RCC 7860 (cell line): ENCODE measurements at places on chromosomes 4 and X.

- no peak for DNase-seq
These were observed 66.8 kb upstream of the ANK2 start for GRCh38 chr4:112982680-112983079.

GRCh38 chr4:176422511-176422910 lies 102.7 kb downstream of the SPCS3 start:
- no peak for DNase-seq

- no peak for DNase-seq
These were observed 28.1 kb downstream of the KLHL8 start for GRCh38 chr4:87192145-87192919.

GRCh38 chr4:970046-970745 lies 3.2 kb downstream of the DGKQ start:
- DNase-seq = no peak

GRCh38 chr4:85370400-85371032 lies 104.4 kb upstream of the ARHGAP24 start:
- peak; percentile 8 for DNase-seq

DNA sequence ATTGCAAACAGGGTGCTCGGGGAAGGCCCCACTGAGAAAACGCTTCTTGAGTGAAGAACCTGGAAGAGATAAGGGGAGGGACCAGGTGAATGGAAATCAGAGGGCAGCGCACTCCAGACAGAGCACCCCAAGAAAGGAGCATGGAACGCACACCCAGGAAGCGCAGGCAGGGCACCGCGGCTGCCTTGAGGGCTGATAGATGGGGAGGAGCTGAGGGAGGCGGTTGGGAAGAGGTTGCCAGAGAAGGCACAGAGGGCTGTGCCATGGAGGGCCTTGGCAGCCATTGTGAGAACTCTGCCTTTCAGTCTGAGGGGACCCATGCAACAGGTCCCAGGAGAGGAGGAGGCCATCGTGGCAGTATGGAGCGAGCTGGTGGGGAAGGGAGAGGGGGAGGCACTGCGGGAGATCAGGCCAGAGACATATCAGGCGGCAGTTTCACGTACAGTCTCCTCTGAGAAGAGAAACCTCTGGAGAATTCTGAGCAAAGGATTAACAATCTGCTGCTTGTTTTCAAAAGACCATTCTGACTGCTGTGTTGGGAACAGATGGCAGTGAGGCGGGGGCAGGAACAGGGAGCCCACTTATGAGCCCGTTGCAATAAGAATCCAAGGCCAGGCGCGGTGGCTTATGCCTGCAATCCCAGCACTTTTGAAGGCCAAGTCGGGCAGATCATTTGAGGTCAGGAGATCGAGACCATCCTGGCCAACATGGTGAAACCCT lies 83.7 kb downstream of the PCYT1B start:
- no peak for DNase-seq

DNA sequence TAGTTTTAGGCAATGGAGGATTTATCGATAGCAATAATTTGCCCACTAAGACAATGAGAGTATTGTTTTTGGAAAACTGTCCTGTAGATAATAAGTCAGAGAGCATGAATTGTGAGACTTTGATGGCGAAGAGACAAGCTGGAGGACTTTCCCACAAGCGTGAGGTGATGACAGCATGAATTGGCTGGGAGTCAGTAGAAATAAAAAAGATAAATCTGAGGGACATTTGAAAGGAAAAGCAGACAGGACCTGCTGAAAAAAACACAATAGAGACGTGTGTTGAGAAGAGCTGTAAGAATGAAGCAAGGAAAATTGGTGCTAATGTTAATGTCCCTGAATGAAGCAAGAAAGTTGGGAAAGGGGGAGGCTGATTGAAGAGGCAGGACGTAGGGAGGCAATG lies 233.5 kb downstream of the DCTD start:
- no peak for DNase-seq

GRCh38 chr4:158090323-158090722 lies 82.5 kb downstream of the GASK1B start:
- no peak for DNase-seq

GRCh38 chr4:7218686-7219085 lies 26.3 kb downstream of the SORCS2 start:
- no peak for DNase-seq

- no peak for DNase-seq
These were observed at the start of gene ARX for GRCh38 chrX:25015486-25016360. Gene ARX, minus strand, starts transcription at chrX:25015965. Its CDS starts 228 bp downstream, at chrX:25015737.

GRCh38 chrX:103688946-103689345 lies 2.4 kb upstream of the MORF4L2 start:
- peak; percentile 19 for DNase-seq

- no peak for DNase-seq
These were observed at the start of gene PDLIM3 for GRCh38 chr4:185534866-185535611. Gene PDLIM3, minus strand, starts transcription at chr4:185535507. Its CDS starts 73 bp downstream, at chr4:185535434.

DNA sequence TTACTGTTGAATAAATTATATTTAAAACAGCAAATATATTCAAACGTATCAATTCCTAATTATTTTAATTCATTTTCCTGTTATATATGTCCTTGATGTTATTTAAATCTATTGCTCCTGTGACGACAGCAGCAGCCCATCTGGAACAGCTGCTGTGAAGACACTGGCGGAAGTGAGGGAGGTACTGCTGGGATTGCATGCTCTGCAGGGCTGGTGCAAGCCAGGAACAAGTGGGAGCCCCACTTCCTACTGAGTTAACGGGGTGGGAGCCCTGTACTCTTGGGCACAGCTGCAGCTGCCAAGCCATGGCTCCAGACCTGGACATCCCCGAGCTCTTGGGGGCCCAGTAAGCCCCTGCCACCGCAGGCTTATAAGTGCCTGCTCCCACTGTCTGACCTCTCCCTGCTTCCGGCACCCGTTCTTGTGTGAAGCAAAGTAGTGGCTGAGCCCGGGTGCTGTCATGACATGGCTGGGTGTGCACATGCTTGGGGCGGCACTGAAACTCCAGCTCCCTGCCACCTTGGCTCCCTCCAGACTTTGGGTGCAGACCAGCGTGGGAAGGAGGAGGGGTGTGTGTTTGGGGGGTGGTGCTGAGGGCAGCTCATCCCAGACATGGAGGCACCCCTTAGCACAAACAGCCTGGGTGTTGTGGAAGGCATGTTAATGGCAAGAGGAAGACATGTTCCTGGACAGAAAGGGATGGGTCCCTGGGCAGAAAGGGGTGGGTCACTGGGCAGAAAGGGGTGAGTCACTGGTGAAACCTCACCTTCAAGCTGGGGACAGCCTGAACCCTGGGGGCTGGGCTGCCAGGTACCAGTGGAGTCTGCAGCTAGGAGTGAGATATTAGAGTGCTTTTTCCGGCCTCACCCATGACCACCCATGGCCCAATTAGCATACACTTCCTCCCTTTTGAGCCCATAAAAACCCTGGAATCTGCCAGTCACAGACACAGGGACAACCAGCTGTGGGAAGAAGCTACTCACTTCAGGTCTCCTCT lies 1981.3 kb upstream of the IGFBP7 start:
- DNase-seq = no peak

- no peak for DNase-seq
These were observed 84.3 kb upstream of the CLDN34 start for GRCh38 chrX:9882669-9883446.

DNA sequence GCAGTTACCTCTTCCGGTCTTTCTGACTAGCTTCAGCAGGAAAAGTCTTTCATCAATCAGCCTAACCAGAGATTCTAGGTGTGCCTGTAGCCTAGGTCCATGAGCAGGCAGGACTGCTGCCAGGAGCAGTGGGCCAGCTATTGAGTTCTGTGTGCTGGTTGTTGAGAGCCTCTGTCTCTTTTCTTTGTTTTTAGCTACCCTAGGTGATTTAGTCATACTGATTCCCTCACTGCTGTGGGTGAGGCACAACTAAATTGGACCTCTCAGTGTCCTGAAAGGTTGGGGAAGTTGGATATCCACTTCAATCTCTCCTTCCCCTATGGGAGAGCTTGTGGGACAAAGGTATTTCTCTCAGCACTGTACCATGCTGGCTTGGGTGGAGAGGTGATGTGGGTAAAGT lies 354.9 kb downstream of the GPAT3 start:
- DNase-seq = peak; percentile 57

- DNase-seq = no peak
These were observed 197.2 kb downstream of the BANK1 start for GRCh38 chr4:101987623-101988243.

DNA sequence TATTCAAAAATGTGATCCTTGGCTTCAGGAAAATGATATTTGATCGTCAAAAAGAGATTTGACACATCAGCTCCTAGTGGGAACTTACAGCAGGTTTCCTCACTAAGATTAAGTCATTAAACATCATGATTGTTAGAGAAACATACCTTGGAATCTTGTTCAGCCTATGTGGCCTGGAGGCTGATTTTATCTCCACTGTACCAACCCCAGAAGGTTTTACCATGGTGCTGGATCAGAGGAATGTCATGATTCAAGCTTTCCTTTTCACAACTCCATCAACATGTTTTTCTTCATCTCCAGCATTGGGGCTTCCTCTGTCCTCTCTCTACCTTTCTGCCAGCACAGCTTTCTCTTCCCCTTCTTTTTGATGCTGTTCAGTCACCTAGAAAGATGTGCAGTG lies 68.4 kb upstream of the MID1IP1 start:
- no peak for DNase-seq

DNA sequence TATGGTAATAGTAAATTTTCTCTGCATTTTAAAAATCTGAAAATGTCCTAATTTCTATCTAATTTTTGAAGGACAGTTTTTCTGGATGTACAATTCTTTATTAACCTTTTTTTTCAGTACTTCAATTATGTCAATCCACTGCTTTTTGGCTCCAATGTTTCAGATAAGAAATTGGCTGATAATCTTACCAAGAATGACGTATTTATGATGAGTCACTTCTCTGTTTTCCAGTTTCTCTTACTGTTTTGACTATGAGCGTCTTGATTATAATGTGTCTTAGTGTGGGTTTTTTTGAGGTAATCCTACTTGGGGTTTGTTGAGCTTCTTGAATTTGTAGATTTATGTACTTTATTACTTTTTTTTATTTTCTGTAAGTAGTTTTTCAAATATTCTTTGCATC lies 47.2 kb downstream of the UGT2B11 start:
- DNase-seq = peak; percentile 67

DNA sequence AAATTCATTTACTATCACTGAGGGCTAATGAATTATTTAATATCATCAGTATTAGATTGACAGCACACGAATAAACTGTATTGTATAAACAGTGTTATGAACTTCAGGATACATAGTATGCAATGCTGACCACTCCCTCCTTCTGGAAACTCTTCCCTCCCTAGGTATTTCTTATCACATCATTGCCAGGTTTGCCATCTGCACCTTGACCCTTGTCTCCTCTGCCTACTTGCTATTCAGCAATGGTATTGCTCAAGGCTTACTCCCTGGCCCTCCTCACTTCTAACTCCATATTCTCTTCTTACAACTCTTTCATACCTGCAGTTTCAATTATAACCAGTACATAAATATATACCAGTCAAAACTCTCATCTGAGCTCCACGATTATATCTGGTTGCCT lies 38.9 kb downstream of the ATP8A1 start:
- no peak for DNase-seq

- DNase-seq = no peak
These were observed 12.2 kb downstream of the XPNPEP2 start for GRCh38 chrX:129750971-129751370.

- no peak for DNase-seq
These were observed 36.2 kb downstream of the DCX start for GRCh38 chrX:111375747-111376146.

GRCh38 chr4:26723216-26723615 lies 137.4 kb upstream of the STIM2 start:
- DNase-seq = no peak

GRCh38 chr4:39802005-39802404 lies 104.1 kb downstream of the UBE2K start:
- DNase-seq = no peak

GRCh38 chrX:82134378-82134777 lies 932.5 kb downstream of the SH3BGRL start:
- no peak for DNase-seq

DNA sequence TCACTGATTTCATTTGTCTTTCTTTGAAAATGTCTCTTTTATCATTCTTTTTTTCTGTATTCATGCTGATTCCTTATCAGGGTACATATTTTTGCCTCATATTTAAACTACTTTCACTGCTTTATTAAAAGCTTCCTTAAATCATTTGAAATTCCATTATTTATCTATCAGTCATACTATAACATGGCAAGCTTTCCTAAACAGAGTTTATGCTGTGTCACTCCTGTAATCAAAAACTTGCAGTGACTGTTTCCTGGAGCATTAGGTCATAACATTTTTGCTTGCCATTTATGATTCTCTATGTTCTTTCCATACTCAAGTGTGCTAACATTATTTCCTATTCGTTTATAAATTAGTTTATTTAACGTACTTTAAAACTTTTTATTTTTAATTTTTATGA lies 203.7 kb downstream of the BMPR1B start:
- no peak for DNase-seq

GRCh38 chrX:47247999-47248320 lies 15.2 kb downstream of the USP11 start:
- no peak for DNase-seq

- no peak for DNase-seq
These were observed 23.3 kb upstream of the CHRNA9 start for GRCh38 chr4:40311811-40312346.

DNA sequence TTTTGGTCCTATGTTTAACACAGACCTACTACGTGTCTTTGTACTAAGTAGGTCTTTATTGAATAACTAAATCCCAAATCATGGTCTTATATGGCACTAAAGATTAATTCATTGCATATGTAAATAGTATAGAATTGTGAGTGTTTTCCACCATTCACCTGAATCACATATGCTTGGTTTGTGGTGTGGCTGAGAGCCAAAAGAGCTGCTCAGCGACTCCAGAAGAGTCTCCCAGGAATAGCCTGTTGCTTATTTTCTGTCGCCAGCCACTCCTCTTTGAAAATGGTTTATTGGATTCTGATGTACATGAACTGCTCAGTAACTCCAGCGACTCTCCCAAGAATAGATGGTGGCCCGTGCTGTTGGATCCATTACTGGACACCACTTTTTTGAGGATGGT lies 184.5 kb downstream of the CLCN4 start:
- DNase-seq = no peak

- no peak for DNase-seq
These were observed 91.0 kb downstream of the MID1 start for GRCh38 chrX:10529344-10529743.

DNA sequence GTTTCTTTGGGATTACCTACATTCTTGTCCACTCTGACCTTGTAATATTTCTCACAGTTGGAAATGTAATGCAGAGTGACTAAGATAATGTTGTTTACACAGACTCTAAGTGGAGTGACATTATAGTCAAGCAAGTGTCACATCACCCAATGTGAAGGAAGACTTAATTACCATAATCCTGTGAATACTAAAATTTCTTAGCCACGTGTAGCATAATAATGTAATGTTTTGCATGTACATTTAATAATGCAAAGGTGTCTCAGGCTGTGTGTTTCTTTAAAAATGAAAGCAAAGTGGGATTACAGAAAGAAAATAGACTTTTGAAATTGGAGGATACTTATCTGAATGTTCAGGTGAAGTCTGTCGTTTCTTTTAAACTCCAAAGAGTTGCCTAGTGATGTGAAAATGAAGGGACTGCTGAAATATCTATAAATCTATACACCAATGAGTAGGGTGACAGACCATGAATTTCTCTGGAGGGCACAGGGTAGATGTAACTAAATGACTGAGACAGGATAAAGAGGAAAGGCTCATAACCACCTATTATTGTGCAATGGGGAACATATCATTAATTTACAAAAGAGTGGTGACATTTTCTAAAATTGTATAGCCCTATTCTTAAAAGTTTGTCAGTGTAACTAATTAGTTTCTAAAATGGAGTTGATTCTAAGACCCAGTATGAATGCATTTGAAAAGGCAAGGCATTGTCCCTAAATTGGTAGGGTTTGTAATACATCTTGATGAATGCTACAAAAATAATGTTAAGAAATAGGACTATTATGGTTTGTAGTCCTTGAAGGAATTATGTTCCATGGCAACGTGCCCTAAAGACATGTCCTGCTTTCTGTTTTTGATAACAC lies 235.7 kb downstream of the DACH2 start:
- DNase-seq = no peak
